ENCODE measurements at places on chromosomes 7 and 10.

- no peak for DNase-seq
Measured at GRCh38 chr10:47031901-47032465, 120.8 kb downstream of the PTPN20 start.

GRCh38 chr7:82087099-82087498 lies 317.3 kb upstream of the HGF start:
- no peak for DNase-seq

- no peak for DNase-seq
Measured at GRCh38 chr7:2120251-2120660, 112.5 kb downstream of the MAD1L1 start.

- DNase-seq, result no peak
Measured at GRCh38 chr7:74455928-74456327, 2.2 kb downstream of the GTF2IRD1 start.

GRCh38 chr7:40584667-40585433 lies 450.0 kb downstream of the SUGCT start:
- DNase-seq, result no peak

- DNase-seq, result no peak
Measured at GRCh38 chr7:114765331-114766040, 156.4 kb upstream of the MDFIC start.

DNA sequence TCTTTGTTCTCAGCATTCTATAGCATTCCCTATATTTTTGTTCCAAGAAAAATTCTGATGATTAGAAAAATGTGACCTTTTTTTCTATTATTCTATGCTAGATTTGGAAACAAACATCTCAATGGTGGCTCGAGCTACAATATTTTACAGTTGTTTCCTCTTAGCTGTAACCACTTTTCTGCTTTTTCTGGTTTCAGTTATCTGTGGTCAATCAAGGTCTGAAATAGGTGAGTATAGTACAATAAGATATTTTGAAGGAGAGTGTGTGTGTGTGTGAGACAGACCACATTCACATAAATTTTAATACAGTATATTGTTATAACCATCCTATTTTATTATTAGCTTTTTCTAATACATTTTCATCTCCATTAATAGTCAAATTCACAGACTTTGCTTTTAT lies 564.5 kb upstream of the GHITM start:
- no peak for DNase-seq

DNA sequence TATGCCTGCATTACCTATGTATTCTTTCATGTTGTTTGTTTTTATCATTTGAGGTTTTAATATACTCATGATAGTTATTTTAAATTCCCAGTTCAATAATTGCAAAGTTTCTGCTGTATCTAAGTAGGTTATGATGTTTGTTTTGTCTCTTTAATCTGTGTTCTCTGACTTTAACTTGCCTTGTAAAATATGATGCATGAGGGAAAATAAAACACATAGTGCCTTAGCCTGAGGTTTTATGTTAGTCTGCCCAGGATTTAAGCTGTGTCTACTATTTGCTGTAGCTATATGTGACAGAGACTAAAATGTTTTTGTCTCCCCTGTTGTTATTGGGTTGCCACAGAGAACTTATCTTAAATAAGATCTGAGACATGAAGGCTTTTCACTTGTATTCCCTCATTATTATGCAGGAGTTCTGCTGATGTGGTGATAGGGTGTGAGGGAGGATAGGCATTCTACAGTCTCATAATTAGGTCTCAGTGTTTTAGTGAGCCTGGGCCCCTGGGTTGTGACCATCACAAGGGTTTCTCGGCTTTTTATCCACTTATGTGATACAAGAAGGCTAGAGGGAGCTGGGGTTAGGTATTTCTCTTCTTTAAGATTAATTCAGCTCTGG lies 582.5 kb downstream of the CNTNAP2 start:
- DNase-seq, result no peak

DNA sequence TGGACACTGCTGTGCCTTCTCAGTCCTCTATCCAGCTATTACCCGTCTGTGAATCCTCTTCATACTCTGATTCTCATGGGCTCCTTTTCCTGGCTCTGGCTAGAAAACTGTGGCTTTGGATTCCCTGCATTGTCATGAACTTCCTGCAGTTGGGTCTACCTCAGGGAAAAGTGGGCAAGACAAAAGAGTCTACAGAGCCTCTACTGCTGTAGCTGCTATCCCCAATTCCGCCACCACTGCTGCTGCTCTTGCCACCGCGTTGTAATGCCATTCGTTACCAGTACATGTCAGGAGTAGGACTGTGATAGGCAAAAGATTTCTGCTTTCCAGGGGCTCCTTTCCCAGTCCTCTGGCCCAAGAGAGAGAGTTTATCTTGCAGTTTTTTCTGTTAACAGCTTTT lies 23.9 kb upstream of the PPP1R17 start:
- peak; percentile 1 for DNase-seq

DNA sequence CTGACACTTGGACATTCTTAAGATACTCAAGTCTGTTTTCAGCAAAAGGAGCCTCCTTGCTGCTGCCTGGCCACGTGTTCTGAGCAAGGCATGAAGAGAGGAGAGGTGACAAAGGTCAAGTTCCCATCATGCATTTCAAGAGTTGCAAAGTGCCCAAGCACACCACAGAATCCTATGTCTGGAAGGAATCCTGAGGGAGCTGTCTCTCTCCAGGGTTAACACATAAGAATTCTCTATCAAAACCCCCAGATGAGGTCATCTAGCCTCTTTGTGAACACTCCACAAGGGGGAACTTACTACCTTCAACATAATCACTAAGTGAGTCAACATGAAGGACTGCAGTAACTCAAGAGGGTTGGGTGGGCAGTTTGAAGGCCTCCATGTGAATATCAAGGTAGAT lies 155.5 kb downstream of the RNF216 start:
- no peak for DNase-seq

- DNase-seq, result no peak
Measured at GRCh38 chr7:33593611-33594010, 311.7 kb upstream of the BMPER start.

Measured in HepG2 (cell line).